Hippocampal formation (tissue), 2 donors: ENCODE measurements at places on chromosomes 3 and 15.

DNA sequence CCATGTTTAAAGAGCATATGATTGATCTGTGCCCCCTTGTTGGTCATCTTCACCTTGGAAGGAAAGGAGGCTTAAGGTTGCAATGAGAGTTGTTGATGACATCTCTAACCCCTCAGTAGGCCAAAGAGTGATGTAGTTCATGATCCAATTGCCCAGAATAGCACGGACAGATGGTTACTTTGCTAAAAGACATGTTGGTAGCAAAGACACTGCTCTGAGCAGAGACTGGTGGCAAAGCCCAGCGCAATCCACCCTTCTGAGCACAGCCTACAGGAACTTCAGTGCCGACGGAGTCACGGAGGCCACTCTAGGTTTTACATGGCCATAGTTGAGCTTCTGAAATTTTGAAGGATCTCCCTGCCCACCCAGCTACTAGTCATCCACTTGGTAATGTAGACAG lies 21.8 kb downstream of the FBXO45 start:
- DNase-seq, result no peak

- no peak for DNase-seq
Measured at GRCh38 chr15:60301024-60301423, 96.8 kb downstream of the ANXA2 start.

DNA sequence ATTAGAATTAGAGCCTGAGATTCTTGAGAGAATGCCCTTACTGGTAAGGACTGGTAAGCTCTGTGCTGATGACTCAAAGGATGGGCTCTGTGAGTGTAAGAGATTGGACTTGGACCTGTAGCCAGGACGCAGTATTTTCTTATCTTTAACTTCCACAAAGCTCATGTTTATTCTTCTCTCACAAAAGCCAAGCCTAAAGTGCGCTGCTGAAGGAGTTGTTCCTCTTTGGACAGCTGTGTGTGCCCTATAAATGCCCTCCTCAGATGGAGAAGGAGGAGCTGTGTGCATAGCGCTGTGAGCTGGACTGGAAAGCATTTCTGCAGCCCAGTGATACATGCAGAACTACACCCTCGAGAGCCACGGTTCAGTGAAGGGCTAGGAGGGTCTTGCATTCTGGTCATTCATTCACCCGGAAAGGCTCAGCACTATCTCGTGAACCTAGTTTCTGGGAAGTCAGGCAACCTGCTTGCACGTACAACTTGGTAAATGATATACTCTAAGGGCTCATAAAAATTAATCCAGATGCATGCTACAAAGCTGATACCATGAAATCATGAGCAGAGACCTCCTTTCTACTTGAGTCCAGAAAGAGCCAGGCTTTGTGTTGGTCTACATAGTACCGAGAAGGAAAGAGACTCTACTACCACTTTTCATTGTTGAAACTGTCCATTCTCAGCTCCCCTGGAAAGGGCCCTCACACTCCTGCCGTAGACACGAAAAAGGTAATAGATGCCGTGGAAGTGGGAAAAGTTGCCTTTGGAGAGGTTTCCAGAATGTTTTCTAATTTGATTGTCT lies 103.0 kb upstream of the TBL1XR1 start:
- no peak for DNase-seq

- DNase-seq, result no peak
Measured at GRCh38 chr3:147360646-147361453, 45.5 kb downstream of the ZIC4 start.

GRCh38 chr15:77907824-77908751 lies 169.4 kb downstream of the TBC1D2B start:
- DNase-seq, result no peak

- no peak for DNase-seq
Measured at GRCh38 chr3:38247366-38248035, 18.1 kb upstream of the SLC22A13 start.

DNA sequence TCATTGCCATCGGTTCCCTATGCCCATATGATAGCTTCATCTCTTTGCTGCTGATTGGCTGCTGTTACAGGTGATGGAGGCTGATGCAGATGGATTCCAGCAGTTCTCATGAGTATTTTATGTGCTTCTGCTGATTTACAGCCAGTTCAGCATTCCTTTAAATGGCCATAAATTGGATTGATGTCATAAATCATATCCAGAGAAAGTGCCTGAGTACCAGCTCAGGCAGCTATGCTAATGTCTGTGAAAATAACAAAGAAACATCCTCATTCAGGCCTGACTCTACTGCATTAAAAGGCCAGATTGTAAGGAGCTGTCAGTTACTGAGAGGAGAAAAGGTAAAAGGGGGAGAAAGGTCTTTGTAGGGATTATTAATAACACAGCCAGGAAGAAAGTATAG lies 756.8 kb downstream of the IGSF11 start:
- no peak for DNase-seq

DNA sequence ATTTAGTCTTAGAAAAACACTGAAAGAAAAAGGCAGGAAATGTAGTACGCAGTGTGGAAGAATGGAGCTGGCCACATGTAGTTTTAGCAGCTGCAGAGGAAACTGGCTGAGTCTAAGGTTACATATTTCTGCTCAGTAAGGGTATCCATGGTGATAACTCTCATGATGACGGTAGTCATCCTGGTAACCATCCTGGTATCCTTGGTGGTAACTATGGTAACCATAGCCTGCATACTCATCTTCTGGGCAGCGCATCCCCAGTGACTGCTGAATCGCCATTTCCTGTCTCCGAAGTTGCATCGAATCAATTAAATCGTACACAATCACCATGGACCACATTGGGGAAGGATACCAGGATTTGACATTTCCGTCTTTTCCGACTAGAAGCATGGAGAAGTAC lies 35.7 kb downstream of the CCDC80 start:
- peak; percentile 29 for DNase-seq

GRCh38 chr3:15903164-15903563 lies 105.4 kb upstream of the ANKRD28 start:
- DNase-seq, result no peak

GRCh38 chr15:52179278-52180195 lies 11.7 kb downstream of the GNB5 start:
- DNase-seq, result peak; percentile 64

DNA sequence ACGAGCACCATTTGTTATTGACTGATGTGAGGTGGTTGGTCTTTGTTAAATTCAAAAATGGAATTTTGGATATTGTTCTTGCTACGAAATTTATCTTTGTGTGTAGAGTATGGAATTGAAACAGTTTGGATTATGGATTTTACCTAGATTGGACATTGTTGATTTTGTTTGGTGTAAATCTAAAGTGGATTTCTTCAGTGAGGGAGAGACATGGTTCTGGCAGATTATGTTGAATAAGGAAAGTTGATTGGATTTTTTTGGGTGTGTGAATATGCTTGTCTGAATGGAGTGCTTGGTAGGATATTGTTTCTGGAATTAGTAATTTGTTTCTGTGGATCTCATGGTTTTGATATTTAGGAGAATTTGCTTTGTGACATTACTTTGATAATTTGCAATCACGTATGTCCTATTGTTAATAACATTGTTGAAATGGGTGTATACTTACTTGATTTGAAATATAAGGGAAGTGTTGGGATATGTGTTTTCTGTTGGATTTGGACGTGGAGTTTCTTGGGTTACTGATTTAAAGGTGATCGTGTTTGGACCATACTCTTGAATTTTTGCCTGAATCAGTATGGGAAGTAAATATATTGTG lies 1.0 kb upstream of the CHD2 start:
- no peak for DNase-seq

- DNase-seq, result no peak
Measured at GRCh38 chr3:167198949-167199600, 181.0 kb downstream of the ZBBX start.

- DNase-seq, result no peak
Measured at GRCh38 chr3:142990721-142991120, 10.6 kb upstream of the U2SURP start.
